ENCODE measurements at places on chromosomes 7 and 10.

GRCh38 chr7:51127618-51127904, 189.0 kb downstream of the COBL start:
- no peak for DNase-seq

DNA sequence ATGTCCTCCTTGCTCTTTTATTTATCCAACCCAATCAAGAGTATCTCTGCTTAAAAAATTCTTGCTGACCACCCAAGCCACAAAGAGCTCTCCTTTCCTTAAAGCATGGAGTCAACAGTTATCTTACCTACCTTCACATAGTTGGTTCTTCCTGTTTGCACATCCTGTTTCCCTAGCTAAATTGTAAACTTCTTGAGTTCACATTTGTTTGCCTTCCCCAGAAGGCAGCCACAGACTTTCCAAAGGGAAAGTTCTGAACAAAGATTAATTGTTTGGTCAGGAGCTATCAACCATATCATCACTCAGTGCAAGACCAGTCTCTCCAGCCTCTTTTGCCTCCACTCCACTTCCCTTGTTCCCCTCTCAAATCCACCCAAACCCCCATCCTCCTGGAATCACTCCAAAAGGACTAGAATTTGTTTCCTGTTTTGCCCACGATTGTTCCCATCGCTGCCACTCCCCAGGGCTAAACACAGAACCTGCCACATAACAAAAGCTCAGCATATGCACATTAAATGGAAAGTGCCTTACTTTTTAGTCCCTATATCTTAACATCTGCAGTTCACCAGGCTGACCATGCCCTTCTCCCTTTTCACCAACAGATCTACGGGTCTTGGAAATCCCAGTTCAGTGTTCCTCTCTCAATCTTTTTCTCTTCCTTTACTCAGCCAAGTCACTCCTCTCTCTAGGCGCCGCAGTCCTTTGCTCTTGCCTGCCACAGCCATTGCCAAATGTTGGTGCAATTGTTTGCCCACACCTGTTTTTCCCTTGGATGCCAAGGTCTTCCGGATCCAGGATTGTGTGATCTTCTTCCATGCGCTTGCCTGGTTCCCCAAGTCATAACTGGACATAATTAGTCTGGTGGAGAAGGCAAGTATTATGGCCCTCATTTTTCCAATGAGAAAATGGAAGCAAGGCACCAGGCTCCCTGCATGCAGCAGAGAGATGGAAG, 265.5 kb downstream of the KCNMA1 start:
- no peak for DNase-seq

DNA sequence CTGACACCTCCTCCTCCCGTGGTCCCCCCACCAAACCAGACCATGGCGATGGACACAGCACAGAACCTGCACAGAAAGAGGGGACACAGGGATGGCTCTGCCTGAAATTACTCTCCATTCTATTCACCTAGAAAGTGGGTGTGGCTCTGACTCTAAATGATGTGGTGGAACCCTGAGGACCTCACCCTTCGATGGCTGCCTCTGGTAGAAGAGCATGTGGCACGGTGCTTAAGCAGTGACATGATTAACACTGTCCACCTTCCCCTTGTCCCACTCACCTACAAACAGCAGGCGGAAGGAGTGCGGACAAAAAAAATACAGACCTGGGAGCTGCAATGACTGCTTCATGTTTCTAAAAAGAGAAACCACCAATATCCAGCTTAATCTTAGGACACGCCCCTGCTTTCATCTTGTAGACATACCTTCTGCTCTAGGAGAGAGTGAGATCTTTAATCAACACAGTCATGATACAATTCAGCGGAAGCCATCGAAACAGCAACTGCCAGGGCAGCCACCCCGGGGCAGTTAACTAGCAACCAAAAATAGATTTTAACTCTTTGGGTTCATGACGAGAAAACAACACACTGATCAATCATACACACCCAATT, 11.4 kb downstream of the JCAD start:
- DNase-seq = no peak

DNA sequence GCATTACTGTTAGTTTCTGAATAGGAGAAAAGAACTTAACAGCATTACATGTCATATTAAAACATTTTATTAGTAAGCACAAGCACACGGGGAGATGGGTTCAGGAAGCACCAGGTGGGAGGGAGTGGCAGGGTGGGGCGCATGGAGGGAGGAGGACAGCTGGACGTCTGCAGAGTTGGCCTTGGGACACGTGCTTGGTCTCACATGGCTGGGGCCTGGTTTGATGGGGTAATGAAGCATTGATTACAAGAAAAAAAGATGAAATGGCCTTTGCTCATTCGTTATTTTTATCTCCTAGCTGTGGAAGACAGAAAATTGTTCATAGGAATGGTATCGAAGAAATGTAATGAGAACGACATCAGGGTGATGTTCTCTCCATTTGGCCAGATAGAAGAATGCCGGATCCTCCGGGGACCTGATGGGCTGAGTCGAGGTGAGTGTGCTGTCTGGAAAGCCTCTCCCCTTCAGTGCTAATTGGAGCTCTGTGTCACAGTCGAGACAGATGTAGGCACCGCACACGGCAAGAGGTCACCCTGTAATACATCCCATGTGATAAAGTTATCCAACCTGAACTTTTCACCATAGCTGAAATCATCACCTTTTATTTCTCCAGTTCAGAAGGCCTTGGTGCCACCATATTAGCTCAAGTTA, 239.9 kb downstream of the CELF2 start:
- no peak for DNase-seq

DNA sequence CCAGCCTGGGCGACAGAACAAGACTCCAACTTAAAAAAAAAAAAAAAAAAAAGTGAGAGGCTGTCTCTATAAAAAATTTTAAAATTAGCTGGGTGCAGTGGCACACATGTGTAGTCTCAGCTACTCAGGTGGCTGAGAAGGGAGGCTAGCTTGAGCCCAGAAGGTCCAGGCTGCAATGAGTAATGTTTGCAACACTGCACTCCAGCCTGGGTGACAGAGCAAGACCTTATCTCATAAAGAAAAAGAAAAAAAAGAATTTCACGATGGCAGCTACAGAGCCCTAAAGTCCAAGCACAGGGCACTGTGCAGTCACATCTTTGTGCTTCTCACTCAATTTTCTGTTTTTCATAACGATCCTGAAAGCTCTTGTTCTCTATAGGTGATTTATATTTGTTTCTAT, 209.5 kb upstream of the KCTD7 start:
- DNase-seq = no peak

- no peak for DNase-seq
Observed at GRCh38 chr7:132836746-132837145, 245.1 kb downstream of the CHCHD3 start.

GRCh38 chr10:7075110-7075509, 335.7 kb downstream of the SFMBT2 start:
- DNase-seq = no peak
